Left ventricle myocardium superior (tissue), 1 donor: ENCODE measurements at places on chromosomes 13 and 19. TPM values are rescaled to one million over a fixed set of nuclear protein-coding genes. Genes with fewer than 3 reads are reported as not detected.

GRCh38 chr19:4541114-4541805, 1.4 kb upstream of the LRG1 start:
- DNase-seq = no peak

EPSTI1 gene
- total RNA-seq = 3.0 TPM

GRCh38 chr19:39704181-39705044, at the start of gene LGALS14:
TSS of gene LGALS14 (plus strand) at chr19:39704481. CDS start at chr19:39704529, 48 bp downstream.
- DNase-seq = no peak

- peak; percentile 63 for DNase-seq
Observed at GRCh38 chr19:48962029-48962848, 2.9 kb upstream of the FTL start.

GRCh38 chr13:28753208-28753892, 34.6 kb upstream of the SLC46A3 start:
- peak; percentile 56 for DNase-seq

SLC17A7 gene
- 1.4 TPM for total RNA-seq

FCAR gene
- 0.32 TPM for total RNA-seq

- no peak for DNase-seq
Observed at GRCh38 chr13:46389457-46390451, 2.7 kb upstream of the RUBCNL start.

GRCh38 chr13:24683838-24684599, 3.8 kb downstream of the ATP12A start:
- DNase-seq = peak; percentile 71

FXYD5 gene
- total RNA-seq = 21.2 TPM

GIPR gene
- 4.1 TPM for total RNA-seq

- peak; percentile 50 for DNase-seq
Observed at GRCh38 chr13:77698201-77699058, 943 bp downstream of the SLAIN1 start.

DNA sequence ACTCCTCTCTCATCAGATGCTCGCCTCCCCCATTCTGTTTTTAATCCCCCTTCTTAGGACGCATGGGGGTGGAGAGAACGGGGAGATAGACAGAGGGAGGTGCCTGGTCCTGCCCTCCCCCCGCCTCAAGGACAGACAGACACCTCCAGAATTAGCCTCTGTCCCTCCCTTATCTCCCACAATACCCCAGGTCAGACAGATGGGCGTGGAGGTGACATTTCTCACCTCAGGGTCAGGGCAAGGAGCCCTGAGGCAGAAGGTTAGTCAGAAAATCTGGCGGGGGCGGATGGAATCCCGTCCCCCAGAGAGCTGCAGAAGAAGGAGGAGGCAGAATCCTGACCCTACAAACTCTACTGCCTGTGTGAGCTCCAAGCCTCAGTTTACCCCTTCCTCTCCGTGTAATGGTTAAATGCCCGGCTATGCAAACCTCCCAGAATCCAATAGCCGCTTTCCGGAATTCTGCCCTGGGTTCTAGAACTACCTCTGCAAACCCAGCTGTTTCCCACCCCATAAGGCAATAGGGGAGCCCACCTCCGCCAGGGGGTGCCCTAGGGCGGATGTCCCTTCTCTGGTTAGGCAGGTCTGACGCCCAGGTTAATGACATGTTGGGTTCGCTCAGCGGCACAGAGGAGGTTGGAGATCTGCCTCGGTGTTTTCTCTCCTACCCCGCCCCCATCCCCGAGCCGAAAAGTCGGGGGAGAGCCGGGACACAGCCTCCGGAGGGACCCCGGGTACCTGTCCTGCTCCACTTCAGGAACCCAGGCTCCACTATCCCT, 900 bp downstream of the PPP1R13L start:
- peak; percentile 86 for DNase-seq

GRCh38 chr19:46211201-46211881, 18.2 kb upstream of the IGFL1 start:
- DNase-seq = no peak

DNA sequence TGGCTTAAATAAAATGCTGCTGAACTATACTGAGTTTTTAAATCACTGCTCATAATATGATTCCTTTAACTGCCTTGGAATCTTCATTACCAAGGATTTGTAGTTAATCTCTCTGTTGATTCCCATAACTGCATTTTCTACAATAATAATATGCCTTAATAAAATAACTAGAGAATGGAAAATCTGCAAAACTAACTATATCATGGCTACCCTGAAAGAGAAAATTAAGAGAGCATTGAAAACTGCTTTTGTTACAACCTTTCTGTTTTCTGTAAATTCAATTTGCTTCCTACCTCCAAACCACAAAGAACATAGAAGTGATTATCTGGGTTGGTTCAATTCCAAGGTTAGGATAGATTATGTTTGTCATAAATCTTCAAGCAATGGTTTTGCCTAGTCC, 202.8 kb upstream of the ATXN8OS start:
- no peak for DNase-seq

TNNI3 gene
- 5,071 TPM for total RNA-seq

GRCh38 chr13:24221007-24221406, 60.5 kb downstream of the SPATA13 start:
- no peak for DNase-seq

- DNase-seq = no peak
Observed at GRCh38 chr13:22161871-22162270, 491.0 kb downstream of the FGF9 start.

- DNase-seq = peak; percentile 59
Observed at GRCh38 chr19:46860846-46861690, at the start of gene ARHGAP35. TSS of gene ARHGAP35 (plus strand) at chr19:46860997. CDS start at chr19:46918676, 57,679 bp downstream.

DNA sequence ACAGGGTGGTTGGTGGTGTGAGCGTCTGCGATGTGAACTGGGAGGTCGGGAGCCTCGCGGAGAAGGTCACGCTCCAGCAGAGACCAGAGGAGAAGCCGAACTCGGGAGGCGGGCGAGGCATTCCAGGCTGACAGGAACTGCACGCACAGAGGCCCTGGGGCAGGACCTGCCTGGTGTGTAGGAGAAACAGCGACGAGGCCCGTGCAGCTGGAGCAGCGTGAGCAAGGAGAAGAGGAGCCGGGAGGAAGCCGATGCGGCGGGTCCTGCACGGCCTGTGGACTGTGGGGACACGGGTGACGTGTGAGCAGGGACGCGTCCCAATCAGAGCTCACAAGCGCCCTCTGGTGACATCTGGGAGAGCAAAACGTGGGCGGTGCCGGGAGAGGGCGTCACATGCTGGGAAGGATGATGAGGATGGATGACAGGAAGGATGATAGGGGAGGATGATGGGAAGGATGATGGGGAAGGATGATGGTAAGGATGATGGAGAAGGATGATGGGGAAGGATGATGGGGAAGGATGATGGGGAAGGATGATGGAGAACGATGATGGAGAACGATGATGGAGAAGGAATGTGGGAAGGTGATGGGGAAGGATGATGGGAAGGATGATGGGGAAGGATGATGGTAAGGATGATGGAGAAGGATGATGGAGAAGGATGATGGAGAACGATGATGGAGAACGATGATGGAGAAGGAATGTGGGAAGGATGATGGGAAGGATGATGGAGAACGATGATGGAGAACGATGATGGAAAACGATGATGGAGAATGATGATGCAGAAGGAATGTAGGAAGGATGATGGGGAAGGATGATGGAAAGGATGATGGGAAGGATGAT, 16.1 kb upstream of the MADCAM1 start:
- DNase-seq = peak; percentile 91

TRIP10 gene
- 151 TPM for total RNA-seq

CFD gene
- total RNA-seq = 252 TPM

DNA sequence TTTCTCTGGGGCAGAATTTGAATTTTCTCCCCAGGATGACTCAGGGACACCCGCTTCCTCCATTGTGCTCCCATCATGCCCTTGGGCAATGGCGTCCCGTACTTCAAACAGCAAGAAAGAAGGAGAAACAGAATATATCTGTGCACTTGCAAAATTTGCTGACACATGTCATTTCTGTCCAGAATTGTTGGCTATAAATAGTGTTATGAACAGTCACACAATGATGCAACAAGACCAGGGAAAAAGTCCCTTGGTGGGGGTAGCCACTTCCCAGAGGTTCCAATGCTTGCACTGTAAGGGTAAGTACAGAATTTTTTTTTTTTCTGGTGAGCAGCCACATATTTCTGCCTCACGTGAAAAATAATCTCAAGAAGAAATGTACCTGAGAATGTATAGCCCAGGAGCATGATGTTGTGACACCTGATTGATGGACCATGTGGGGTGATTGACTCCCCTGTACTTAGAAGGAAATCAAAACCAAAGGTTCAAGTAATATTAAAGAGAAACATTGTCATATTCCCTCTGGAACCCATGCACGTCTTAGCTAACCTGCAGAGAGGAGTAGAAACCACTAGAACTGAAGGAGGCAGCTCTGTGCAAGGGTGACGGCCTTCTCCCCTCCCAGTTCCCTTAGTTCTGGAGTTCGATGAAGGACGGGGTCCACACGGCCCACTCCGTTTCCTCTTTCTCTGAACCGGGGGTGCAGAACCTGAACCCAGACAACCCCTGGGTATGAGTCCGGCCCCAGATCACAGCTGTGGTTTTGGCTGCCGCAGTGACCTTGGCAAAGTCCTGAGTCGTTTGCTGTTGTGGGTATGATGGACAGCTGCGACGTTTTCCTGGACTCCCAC, 9.3 kb upstream of the LAIR1 start:
- peak; percentile 40 for DNase-seq

DNA sequence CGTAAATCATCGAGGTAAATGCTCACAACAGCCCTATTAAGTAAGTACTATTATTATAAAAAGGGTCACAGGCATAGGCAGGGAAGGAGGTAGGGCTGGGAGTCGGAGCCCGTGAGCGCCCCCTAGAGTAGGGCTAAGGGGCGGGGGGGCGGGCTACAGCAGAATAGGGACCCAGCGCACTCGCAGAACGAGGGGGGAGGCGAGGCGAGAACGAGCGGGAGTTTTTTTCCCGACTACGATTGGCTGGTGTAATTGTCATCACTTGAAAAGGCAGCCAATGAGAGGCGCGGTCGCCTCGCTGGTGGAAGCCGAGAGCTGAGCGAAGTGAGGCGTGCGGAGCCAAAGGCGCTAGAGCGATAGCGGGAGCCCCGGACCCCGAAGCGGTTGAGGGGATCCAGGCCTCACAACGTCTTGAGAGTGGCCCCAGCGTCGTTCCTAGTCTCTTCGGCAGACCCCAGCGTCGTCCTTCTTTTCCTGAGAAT, 24.2 kb downstream of the KEAP1 start:
- DNase-seq = peak; percentile 93

DNA sequence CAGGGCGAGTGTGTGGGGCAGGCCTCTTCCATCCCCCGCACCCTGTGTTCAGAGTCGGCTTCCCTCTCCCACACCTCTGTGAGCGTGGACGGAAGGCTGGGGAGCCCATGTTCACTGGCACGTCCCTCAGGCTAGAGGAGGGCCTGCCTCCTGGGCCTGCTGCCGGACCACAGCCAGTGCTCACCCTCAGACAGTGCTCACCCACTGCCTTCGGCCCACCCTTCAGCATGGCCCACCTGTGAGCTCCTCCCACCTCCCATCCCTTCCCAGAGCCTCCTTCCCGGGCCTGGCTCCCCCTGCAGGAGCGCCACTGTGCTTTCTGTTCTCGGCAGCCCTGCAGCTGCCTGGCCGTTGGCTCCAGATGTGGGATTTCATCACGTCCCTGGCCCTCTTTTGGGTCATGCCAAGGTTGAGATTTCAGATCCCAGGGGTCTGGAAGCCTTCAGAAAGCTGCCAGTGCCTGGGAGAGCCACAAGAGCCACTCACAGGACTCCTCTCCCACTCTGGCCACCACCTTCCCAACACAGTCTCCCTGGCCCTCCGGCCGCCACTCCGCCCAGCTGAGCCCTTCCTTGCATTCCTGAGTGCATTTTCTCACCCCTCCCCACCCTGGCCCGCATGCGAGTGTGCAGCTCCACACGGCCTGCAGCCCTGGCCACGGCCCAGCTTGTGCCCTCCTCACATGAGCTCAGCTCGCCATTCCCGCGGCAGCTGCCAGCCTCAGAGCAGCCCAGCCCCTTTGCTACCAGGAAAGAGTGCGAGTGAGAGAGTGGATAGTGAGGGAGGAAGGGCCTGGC, 25.3 kb downstream of the CAPN12 start:
- DNase-seq = peak; percentile 88

R3HDM4 gene
- total RNA-seq = 20.0 TPM

GRCh38 chr19:726993-727956, 18.5 kb downstream of the PALM start:
- no peak for DNase-seq

GRCh38 chr19:7333198-7334118, 15.3 kb upstream of the ARHGEF18 start:
- no peak for DNase-seq

DNA sequence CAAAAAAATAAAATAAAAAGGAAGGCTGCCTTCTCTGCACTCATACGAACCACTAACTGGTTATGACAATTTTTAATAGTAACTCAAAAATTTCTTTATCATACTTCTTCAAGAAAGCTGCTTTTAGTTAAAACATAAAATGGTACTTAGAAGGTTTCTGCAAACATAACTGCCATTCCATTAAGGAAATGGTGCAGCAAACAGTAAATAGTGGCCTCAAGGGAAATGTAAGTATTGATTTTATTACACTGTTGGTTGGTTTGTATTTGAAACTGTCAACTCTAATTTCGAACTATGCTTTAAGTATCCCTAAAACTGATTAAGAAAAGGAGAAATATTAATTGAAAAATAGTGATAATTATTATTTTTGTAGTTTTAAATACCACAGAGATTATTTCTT, 278.0 kb downstream of the DACH1 start:
- DNase-seq = no peak

- no peak for DNase-seq
Observed at GRCh38 chr13:42333613-42334328, 61.8 kb downstream of the AKAP11 start.

DNA sequence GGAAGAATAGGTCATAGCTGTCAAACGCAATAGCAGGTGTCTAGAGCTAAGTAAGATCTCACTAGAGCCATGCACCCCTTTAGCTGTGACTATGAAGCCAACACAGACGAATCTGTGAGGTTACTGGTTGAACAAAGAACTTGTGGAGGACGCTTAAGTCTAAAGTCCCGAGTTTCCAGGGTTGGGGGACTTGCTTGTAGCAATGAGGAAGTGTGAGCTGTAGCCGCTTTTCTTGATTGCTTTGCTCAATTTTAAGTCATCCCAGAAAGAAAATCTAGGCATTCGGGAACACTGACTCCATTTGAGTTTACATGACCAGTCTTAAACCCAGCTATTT, 1.6 kb downstream of the GPC5 start:
- DNase-seq = no peak

GRCh38 chr19:2867025-2867991, at the start of gene ZNF556:
TSS of gene ZNF556 (plus strand) at chr19:2867335. CDS start at chr19:2867422, 87 bp downstream.
- no peak for DNase-seq

GRCh38 chr13:50222569-50223332, 207.5 kb downstream of the KCNRG start:
- peak; percentile 87 for DNase-seq

DNA sequence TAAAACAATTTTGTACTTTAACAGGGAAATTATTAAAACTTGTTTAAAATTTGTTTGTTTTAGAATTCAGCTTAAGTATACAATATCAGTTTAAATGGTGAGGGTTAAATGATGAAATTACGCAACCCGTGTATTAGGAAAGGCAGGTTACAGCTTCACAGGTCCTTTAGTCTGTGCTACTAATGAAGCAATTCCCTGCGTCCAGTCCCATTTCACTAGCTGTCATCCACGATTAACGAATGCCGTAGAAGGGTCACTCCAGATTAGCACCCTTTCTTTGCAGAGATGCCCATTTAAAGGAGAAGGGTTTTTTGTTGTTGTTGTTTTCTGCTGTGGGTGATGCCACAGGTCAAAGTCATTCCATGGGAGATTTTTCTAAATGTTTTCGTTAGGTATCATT, 457.6 kb upstream of the SLC10A2 start:
- no peak for DNase-seq
